ENCODE measurements at places on chromosomes 3 and 15. TPM values are rescaled to one million over a fixed set of nuclear protein-coding genes. Genes with fewer than 3 reads are reported as not detected.

CEMIP gene
- total RNA-seq = 0.24 TPM

SLC28A1 gene
- not detected for total RNA-seq

CASR gene
- not detected for total RNA-seq

CGGBP1 gene
- 119 TPM for total RNA-seq

BFSP2 gene
- 1.6 TPM for total RNA-seq

EPHB1 gene
- total RNA-seq = 0.87 TPM

COL6A5 gene
- total RNA-seq = not detected

ACSBG1 gene
- not detected for total RNA-seq

MORC1 gene
- total RNA-seq = not detected

ASB14 gene
- total RNA-seq = not detected

All from B cell (primary cell).